CD8-positive, alpha-beta memory T cell (primary cell): ENCODE measurements at places on chromosomes 16 and 17. TPM values are rescaled to one million over a fixed set of nuclear protein-coding genes. Genes with fewer than 3 reads are reported as not detected.

The TMUB2 gene
- total RNA-seq = 22.5 TPM

GRCh38 chr16:12602811-12603698, 200.6 kb downstream of the CPPED1 start:
- H3K27ac ChIP-seq = no peak overlapping the region
- no peaks in the 10 kb centered on the region for H3K36me3 ChIP-seq
- no peaks in the 10 kb centered on the region for H3K27me3 ChIP-seq
- H3K4me1 ChIP-seq = no peaks in the 10 kb centered on the region
- no peak for DNase-seq
- H3K4me3 ChIP-seq = no peak overlapping the region

The NUPR1 gene
- total RNA-seq = not detected

The SLC16A13 gene
- total RNA-seq = 8.1 TPM

The FGF11 gene
- 0.85 TPM for total RNA-seq

DNA sequence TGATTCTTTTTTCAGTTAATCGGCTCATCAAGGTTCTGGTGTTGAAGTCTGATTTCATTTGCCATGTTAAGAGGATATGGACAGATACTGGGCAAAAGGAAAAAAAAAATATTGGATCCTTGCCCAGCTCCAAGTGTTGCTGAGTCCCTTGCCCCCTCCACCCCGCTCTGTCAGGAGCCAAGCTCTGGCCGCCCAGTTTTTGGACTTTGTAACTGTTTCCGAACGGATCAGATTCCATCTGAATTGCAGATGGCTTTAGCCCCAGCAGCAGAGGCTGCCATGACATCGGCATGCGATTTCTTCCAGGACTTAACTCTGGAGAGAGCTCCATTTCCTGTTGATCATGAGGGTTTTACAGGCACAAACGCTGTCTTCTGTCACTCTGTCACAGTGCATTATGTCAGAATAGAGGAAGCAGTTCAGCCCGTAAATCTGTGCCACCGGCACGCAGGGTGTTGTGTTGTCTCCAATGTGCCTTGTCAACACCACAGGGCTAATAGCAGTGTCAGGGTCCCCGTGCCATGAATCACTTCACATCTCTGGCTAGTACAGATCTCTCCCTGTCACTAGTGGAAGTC, 615.6 kb downstream of the MAF start:
- H3K27me3 ChIP-seq = no peaks in the 10 kb centered on the region
- no peaks in the 10 kb centered on the region for H3K36me3 ChIP-seq
- H3K27ac ChIP-seq = no peak overlapping the region
- DNase-seq = no peak
- H3K4me3 ChIP-seq = no peak overlapping the region
- H3K4me1 ChIP-seq = no peaks in the 10 kb centered on the region

DNA sequence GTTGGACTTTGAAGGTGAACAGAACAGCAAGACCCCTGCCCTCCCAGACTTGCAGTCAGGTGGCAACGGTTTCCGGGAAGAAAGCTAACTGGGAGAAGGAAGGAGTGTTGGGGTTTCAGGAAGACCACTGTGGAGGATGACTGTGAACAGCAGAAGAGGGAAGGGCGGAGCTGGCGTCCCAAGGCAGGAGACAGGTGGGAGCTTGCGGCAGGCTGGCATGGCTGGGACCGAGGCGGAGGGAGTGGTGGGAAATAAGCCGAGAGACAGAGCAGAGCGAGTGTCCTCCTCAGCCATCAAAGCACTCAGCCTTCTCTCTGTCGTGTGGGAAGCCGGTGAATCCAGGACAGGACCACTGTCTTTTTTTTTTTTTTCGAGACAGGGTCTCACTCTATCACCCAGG, 108.5 kb upstream of the CACNG5 start:
- H3K36me3 ChIP-seq = no peaks in the 10 kb centered on the region
- no peaks in the 10 kb centered on the region for H3K4me1 ChIP-seq
- no peak overlapping the region for H3K27ac ChIP-seq

The CCL4 gene
- 1,794 TPM for total RNA-seq

DNA sequence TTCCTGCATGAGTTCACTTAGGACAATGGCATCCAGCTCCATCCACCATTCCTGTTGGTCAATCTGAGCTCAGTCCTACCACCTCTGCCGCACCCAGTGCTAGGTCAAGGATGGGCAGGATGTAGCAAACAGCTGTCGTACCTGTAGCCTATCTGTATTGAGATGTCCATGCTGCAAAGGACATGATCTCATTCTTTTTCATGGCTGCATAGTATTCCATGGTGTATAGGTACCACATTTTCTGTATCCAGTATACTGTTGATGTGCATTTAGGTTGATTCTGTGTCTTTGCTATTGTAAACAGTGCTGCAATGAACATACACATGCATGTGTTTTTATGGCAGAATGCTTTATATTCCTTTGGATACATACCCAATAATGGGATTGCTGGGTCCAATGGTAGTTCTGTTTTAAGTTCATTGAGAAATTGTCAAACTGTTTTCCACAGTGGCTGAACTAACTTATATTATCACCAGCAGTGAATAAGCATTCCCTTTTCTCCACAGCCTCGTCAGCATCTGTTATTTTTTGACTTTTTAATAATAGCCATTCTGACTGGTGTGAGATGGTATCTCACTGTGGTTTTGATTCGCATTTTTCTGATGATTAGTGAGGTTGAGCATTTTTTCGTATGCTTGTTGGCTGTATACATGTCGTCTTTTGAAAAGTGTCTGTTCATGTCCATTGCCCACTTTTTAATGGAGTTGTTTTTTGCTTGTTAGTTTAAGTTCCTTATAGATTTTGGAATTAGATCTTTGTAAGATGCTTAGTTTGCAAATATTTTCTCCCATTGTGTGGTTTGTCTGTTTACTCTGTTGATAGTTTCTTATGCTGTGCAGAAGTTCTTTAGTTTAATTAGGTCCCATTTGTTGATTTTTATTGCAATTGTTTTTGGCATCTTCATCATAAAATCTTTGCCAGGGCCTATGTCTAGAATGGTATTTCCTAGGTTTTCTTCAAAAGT, 7.2 kb upstream of the MRTFB start:
- H3K4me3 ChIP-seq = no peak overlapping the region
- no peaks in the 10 kb centered on the region for H3K36me3 ChIP-seq
- H3K27ac ChIP-seq = no peak overlapping the region
- no peaks in the 10 kb centered on the region for H3K4me1 ChIP-seq
- no peaks in the 10 kb centered on the region for H3K27me3 ChIP-seq

DNA sequence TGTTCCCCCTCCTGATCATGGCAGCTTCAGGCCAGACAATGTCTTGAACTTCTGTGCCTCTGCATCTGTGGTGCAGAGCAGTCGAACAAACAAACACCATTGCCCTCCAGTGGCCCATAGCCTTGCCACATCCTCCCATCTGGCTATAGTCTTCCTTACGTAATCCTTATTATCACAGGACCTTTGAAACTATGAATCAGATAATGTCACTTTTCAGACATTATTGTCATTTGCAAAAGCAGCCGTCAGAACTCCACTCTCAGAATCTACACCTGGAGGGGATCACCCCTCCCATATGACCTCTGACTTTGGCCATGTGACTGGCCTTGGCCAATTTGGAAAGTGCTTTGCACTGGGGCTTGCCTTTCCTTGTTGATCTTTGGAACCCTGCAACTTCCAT, 387.3 kb downstream of the MAF start:
- no peaks in the 10 kb centered on the region for H3K36me3 ChIP-seq
- peaks cover 10% of the 10 kb centered on the region for H3K4me1 ChIP-seq
- no peak overlapping the region for H3K4me3 ChIP-seq
- DNase-seq = no peak
- no peaks in the 10 kb centered on the region for H3K27me3 ChIP-seq

The EEF2K gene
- 27.2 TPM for total RNA-seq

The CFAP119 gene
- total RNA-seq = 6.9 TPM

GRCh38 chr16:74035816-74036215, 260.8 kb upstream of the PSMD7 start:
- H3K27me3 ChIP-seq = no peaks in the 10 kb centered on the region
- DNase-seq = no peak
- no peak overlapping the region for H3K27ac ChIP-seq
- H3K4me1 ChIP-seq = no peaks in the 10 kb centered on the region
- H3K36me3 ChIP-seq = no peaks in the 10 kb centered on the region

GRCh38 chr16:11669380-11670146, 1.3 kb downstream of the SNN start:
- no peaks in the 10 kb centered on the region for H3K27me3 ChIP-seq
- no peak overlapping the region for H3K27ac ChIP-seq
- DNase-seq = no peak
- H3K4me3 ChIP-seq = peak overlapping the region; percentile 54

DNA sequence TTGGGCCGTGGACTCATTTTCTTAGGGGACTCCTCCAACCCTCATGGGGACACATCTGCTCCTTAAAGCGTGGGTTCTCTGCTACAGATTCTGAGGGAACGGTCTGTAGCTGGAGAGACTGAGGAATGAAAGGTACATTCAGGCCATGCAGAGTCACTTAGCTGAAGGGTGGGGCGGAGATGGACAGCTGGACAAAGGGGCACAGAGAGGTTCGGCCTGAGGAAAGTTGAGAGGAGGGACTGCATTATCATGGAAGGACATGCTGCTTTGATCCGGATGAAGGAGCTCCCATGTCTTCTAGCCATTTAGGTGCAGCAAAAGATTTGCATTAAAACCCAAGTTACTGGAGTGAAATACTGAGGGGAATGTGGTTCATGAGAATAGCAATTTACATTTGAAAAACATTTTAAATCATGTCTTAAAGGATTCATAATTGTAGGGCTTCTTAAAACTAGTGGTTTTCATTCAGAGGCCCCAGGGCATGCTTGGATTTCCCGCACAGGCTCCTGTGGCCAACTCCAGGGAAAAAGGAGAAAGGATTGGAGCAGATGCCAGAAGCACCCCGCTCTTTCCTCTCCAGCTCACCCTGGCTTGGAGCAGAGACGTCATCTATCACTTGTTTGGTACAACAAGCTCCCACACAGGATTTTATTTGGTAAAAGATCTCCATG, 54.2 kb downstream of the CDRT4 start:
- H3K36me3 ChIP-seq = no peaks in the 10 kb centered on the region
- H3K4me1 ChIP-seq = no peaks in the 10 kb centered on the region
- H3K27me3 ChIP-seq = no peaks in the 10 kb centered on the region
- no peak overlapping the region for H3K4me3 ChIP-seq
- no peak overlapping the region for H3K27ac ChIP-seq

DNA sequence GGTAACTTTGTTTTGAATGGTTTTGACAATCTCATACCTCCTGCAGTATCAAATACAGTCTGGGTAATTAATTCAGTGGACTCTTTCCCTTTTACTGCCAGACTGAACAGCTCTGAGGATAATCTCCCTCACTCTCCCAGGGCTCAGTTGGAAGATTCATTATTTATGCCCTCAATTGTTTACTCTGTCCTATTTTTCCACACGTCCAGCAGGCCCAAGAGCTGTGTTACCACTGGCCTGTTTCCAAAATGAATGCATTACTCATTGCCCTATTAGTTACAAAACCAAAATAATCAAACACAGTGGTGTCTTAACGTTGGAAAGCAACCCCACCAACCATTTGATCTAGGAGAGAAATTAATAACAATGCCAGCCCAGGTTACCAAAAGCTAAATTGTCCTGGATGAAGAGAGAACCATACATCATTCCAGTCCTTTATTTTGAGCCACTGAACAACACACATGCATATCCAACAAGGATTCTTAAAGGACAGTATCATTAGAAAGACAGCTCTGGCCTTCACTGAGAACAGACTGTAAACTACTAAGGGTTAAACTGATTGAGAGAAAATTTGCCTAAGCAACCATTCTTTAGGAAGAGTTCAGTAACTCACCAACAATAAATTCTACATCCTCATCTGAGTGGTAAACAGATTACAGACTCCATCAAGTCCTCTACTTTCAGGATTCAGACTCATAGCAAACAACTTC, 34.5 kb downstream of the FAM222B start:
- peaks cover 5% of the 10 kb centered on the region for H3K36me3 ChIP-seq
- peak overlapping the region; percentile 1 for H3K27ac ChIP-seq
- peaks cover 15% of the 10 kb centered on the region for H3K4me1 ChIP-seq
- no peak for DNase-seq
- H3K27me3 ChIP-seq = no peaks in the 10 kb centered on the region

- H3K27me3 ChIP-seq = no peaks in the 10 kb centered on the region
- H3K4me1 ChIP-seq = no peaks in the 10 kb centered on the region
- DNase-seq = no peak
- H3K4me3 ChIP-seq = no peak overlapping the region
- H3K27ac ChIP-seq = no peak overlapping the region
- H3K36me3 ChIP-seq = no peaks in the 10 kb centered on the region
Observed at GRCh38 chr17:50686494-50687199, 21.1 kb downstream of the ANKRD40 start.

DNA sequence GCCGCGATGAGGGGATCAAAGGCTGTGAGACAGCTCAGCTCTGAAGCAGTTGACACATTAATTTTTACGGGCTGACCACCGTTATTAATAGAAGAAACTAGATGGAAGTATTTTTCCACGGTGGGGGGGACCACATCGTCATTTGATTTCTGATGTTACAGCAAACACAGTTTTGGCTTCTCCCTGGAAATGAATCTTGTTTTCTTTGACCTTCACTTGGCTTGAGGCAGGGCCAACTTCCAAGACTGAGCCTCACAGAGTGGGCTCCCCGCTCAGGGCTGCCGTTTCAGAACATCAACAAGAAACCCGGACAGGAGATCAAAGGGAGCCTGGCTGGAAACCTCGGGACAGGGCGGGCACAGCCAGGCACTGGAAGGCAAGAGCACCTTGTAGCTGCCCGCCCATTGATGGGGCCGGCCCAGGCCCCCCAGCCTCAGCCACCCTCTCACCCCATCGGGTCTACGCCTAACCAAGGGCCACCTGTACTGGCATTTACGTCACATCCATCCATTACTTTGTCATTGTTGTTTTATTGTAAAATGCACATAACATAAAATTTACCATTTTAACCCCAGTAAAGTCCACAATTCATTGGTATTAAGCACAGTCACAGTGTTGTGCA, 124.6 kb downstream of the C16orf95 start:
- H3K4me1 ChIP-seq = no peaks in the 10 kb centered on the region
- no peak overlapping the region for H3K27ac ChIP-seq
- no peak for DNase-seq
- H3K4me3 ChIP-seq = no peak overlapping the region
- H3K27me3 ChIP-seq = no peaks in the 10 kb centered on the region

GRCh38 chr17:68600067-68600930, 868 bp downstream of the FAM20A start:
- peaks cover 3% of the 10 kb centered on the region for H3K4me1 ChIP-seq
- H3K27me3 ChIP-seq = peaks cover 19% of the 10 kb centered on the region
- H3K4me3 ChIP-seq = no peak overlapping the region
- H3K27ac ChIP-seq = no peak overlapping the region

The USP32 gene
- total RNA-seq = 23.1 TPM

GRCh38 chr16:50688083-50688482, 5.3 kb upstream of the NOD2 start:
- H3K27ac ChIP-seq = no peak overlapping the region
- no peak overlapping the region for H3K4me3 ChIP-seq
- H3K27me3 ChIP-seq = no peaks in the 10 kb centered on the region
- no peak for DNase-seq

DNA sequence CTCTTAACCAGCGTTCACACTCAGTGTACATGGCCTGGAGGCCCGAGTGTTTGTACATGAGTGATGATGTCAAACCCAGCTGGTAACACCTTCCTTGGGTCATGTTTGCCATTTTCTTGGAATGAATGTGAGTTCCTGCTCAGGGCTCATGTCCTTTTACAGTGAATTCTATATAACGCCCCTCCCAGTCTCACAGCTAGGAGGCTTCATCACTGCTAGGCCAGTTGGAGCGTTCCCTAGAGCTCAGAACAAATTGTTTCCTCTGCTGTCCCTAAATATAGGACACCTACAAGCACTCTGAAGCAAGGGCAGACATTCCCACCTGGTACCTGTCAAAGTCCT, 5.5 kb downstream of the TIMM22 start:
- H3K4me1 ChIP-seq = peaks cover 10% of the 10 kb centered on the region
- H3K4me3 ChIP-seq = no peak overlapping the region
- no peak overlapping the region for H3K27ac ChIP-seq
- H3K27me3 ChIP-seq = no peaks in the 10 kb centered on the region
